ENCODE measurements at places on chromosomes 5 and 9.

- DNase-seq = no peak
Observed at GRCh38 chr5:1673042-1673677, 126.5 kb downstream of the MRPL36 start.

- DNase-seq = no peak
Observed at GRCh38 chr5:52339285-52339684, 448.4 kb upstream of the ITGA1 start.

GRCh38 chr9:1709347-1709746 is 305.8 kb upstream of the SMARCA2 start:
- no peak for DNase-seq

GRCh38 chr5:77311214-77311571 is 100.7 kb downstream of the PDE8B start:
- DNase-seq = no peak

- no peak for DNase-seq
Observed at GRCh38 chr9:124308606-124309491, 51.1 kb downstream of the NEK6 start.

DNA sequence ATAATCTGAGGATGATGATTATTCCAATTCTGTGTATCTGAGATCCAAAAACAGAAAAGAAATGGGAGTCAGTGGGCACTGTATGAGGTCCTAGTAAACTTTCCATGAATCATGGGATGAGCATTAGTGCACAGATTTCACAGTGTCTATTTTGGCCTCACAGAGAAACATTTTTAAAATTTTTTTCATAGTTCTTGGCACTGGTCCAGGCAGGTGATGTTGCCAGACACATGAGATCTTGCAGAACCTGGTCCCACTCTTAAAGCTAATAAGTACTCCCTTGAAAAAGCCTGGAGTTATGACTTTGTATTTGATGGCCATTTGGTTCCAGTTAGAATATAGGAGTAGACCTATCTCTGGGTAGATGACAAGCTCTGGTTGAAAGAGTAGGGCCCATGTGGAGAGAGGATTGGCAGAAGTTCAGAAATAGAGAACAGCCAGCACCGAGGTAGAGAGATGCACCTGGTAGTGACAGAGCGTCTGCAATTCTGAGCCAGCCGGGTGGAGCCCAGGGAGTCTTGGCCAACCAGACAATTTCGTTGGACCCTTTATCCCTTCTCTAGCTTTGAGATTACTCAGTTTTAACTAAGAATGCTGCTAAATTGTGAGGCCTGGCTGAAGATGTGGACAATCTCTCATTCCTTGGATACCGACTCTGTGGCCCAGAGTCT is 6.3 kb upstream of the TNFSF15 start:
- no peak for DNase-seq

DNA sequence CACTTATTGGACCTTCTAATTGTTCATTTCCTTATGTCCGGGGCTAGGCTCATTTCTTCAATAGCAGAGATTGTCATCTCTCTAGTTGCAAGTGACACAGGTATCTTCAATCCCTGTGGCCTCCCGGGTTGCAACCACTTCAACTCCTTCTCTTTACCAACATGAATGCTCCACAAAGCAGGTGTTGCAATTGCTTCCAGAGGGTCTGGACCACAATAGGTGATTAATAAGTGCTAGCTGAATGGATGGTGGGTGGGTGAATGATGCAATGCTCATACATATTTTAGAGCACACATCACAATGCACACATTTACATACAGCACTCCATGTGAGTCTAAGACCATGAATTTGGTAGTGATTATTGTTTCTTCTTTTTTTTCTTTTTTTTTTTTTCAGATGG is 2.6 kb downstream of the CEMIP2 start:
- DNase-seq = no peak

DNA sequence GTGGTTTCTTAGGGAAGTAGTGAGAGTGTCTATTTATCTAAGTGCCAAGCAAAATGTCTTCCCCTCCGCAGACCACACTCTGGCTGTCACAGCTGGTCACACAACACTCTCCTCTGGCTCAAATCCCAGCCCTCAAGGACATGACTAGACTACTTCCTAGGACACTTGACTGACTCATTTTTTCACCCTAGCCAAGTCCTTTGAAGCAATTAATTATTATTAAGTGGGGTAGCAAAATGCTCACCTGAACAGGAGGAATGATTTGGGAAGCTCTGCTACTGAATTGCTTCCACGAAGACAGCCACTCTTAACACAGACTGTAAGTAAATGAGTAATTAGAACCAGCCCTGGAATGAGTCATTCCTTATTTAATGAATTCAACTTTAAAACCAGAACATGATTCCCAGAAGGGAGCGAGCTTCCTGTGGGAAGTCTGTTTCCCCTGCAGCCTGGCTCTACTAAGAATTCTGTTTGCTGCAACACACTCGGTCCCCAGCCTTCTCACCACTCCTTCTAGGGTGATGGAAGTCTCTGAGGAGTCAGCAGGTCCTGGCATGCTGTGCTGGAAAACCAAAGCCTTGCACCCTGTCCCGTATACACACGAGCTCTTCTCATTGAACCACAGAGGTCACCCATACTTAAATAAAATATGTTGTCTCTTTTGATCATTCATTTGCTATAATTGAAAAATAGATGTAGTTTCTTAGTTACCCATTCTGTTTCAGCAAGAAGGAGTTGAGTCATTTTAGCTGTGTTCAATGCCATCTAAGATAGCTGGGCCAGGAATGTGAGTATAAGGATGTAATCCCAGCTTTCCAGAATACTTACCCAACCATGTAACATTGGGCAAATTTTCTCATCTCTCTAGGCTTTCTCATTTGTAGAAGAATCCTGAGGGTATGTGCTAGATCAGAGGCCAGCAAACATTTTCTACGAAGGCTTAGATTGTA is 218.6 kb upstream of the RASEF start:
- peak; percentile 34 for DNase-seq

DNA sequence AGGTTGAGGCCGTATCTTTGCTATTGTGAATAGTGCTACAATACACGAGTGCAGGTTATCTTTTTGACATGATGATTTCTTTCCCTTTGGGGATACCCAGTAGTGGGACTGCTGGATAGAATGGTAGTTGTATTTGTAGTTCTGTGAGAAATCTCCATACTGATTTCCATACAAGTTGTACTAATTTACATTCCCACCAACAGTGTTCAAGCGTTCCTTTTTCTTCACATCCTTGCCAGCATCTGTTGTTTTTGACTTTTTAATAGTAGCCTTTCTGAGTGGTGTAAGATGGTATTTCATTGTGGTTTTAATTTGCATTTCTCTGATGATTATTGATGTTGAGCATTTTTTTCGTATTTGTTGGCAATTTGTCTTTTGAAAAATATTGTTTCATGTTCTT is 41.4 kb downstream of the CNOT6 start:
- no peak for DNase-seq

DNA sequence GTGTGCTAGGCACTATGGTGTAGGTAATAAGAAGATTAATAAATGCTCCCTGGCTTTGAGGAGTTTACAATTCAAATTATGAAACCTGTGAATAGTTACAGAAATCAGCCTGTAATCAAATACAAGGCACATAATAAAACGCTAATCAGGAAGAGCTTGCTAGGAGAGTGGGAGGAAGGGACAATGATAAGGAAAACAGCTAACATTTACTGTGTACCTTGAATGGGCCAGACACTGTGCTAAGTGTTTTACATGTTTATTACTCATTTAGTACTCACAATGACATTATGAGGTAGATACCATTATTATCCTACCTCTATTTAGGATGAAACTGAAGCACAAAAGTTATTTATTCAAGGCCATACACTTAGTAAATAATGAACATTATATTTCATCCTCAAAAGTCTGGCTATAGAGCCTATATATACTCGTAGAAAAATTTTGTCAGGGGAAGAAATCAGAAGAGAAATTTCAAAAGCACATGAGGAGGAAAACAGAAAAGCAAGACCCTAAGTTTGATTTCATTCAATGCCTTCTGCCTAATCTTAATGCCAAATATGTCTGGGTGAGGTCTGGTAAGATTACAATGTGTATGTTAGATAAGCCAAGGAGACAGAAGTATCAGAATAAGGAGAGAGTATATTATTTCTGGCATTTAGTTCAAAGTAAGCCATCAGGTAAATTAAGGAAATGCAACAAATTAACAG is 35.9 kb downstream of the AFF4 start:
- no peak for DNase-seq

DNA sequence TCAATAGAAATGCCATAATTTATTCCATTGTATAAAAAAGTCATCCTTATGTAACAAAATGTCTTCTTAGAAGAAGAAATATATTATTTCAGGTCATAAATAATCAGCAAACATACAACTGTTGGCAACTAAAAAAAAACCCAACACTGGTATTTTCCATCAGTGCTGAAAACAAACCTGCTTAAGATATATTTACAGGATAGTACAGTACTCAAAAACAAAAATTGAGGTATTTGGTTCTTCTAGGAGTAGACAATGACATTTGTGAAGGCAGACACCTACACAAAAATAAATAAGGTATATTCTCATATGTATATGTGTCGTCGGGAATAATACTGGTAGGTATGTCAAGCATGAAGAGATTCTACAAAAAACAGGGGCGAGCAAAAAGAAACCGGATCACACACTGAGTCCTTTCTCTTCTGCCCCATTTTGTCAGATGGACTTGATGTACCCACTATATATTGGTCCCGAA is 2.9 kb downstream of the DUSP1 start:
- no peak for DNase-seq
